ENCODE measurements at places on chromosomes 3 and 15.

DNA sequence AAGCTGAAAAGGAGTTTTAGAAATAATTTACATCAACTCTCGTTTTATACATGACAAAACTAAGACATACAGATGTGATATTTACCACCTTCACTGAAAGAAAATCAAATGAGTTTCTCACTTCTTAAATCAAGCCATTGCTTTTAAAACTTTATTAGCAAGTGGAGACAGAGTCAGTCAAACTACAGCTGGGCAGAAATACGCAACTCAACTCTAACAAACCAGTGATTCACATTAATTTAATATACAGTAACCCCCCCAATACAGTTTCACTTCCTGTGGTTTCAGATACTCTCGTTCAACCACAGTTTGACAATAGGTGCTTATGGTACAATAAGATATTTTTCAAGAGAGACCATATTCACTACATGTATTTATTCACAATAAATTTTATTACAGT lies 477.1 kb downstream of the MAGI1 start:
- no peak for DNase-seq

DNA sequence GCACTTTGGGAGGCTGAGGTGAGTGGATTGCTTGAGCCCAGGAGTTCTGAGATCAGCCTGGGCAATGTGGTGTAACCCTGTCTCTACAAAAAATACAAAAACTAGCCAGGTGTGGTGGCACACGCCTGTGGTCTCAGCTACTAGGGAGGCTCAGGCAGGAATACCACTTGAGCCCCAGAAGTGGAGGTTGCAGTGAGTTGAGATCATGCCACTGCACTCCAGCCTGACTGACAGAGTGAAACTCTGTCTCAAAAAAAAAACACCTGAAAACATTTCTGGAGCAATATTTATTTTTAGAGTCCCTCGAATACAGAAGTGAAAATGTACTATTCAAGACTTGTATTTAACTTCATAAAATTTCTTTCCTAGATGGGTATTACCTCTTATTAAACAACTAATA lies 4.6 kb downstream of the SPCS1 start:
- DNase-seq, result no peak

DNA sequence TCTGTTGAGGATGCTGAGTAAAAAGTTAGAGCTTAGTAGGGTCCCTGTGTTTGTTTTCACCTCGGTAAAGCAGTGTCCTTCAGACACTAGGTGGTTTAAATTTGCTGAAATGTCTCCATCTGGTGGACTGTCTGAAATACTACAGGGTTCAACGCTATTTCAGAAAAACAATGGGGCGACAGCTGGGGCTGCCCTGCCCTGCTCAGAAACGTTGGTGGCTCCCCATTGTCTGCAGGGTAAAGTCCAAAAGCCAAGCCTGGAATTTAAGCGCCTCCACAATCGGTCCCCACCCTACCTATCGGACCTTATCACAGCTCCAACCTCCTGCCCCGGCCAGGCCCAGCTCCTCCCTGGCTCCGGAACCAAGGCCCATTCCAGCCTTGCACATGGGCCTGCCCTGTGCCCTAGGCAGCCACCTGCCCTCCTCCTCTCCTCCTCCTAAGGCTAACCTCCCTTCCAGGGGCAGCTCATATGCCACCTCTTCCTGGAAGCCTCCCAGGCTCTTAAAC lies 4.3 kb upstream of the TSEN2 start:
- DNase-seq, result no peak

GRCh38 chr3:15681668-15682067 lies 80.1 kb downstream of the BTD start:
- no peak for DNase-seq

DNA sequence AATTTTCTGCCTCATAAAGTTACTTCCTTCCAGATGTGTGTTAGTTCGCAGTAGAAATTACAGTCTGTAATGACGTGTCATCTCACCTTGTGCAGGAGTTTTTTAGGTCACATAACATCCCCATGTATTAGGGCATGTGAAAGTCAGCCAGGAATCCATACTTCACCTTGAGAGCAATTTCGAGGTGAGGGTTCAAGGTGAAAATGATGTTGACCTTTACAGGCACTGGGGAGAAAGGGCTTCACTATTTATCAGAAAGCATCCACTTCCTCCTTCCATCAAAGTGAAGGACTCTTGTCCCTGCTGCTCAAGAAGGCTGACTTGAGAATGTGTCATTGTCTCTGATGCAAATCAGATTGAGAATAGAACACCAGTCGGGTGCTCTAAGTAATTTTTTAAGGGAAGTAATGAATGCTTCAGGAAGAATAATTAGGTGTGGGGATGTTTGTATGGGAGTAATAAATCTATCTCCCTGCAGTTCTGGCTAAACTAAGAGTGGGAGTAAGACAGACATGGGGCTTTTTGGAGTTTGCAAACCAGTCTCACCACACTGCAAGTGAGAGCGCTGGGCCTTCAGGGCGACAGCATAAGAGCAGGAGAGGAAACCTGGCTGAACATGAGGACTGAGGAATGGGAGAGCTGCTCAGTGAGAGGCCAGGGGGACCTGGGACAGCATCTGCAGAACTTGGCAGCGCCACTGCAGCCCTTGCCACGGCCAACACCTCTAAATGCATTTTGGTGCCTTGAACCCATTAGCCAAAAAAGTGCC lies 85.9 kb upstream of the IL12A start:
- DNase-seq, result no peak

DNA sequence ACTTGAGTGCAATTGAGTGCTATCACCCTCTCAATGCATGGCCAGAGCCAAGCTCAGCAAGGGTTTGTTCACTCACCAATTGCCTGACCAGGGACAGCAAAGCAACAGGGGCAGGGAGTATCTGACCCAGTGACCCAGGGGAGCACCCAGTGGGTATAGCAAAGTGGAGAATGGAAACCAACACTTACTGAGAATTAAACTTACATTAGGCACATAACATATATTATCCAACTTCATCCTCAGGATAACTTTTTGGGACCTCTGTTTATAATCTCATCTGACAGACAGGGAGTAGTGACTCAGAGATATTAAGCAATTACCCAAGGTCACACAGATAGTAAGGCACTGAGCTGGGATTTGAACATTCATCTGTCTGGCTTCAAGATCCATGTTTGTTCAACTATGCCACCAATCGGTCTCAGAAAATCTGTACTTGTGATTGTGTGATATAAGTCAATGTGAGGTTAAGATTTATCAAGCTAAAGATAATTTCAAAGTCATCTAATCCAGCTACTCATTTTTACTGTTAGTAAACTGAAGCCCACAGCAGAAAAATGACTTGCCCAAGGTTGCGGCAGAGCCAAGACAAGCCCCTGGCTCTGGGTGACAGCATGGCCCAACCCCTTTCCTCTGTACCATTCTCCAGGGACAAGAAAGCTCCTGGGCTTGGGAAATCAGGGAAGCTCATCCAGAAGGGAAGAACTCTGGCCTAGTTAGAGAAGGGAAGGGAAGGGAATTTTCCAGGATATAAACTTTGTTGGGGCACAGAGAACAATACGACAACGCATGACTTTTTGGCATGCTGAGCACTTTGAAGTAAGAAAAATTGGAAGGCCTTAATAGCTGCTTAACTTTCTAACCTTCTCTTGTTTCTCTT lies 138.0 kb upstream of the SMAD3 start:
- peak; percentile 31 for DNase-seq

DNA sequence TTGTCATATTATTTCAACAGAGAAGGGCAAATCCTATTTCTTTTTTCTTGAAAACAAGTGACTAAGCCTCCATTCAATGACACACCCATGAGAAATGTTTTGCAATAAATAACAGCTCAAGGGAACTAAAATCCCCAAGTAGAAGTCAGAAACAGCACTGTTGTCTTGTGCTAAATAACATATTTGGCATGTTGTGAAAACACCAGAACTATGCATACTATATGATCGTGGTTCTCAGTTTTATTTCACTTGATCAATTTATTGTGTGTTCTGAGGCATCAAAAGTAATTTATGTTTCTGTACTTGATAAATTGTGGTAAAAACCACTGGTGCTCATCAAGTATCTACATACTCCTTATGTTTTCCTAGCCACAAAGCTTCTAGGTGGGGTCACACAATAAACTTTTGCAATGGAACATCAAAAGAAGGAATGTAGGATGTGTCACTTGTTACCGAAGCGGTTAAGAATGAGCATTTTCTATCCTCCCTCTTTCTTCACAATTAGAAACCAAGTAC lies 691.7 kb upstream of the CBLB start:
- no peak for DNase-seq

GRCh38 chr3:102225407-102226132 lies 209.2 kb upstream of the ZPLD1 start:
- no peak for DNase-seq

- DNase-seq, result no peak
These were observed 23.4 kb downstream of the AMOTL2 start for GRCh38 chr3:134350861-134351311.

DNA sequence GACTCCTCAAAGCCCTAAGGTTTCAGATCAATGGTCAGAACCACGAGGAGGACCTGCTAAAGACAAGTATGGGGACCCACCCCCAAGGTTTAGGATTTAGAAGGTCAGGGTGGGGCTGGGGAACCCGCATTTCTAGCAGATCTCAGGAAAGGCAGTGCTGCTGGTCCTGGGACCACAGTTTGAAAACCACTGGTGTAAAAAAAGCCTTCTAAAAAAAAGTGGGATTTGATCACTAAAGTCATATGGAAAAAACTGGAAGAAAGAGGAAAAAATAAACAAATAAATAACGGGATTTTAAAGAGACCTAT lies 832 bp downstream of the SLC41A3 start:
- no peak for DNase-seq

DNA sequence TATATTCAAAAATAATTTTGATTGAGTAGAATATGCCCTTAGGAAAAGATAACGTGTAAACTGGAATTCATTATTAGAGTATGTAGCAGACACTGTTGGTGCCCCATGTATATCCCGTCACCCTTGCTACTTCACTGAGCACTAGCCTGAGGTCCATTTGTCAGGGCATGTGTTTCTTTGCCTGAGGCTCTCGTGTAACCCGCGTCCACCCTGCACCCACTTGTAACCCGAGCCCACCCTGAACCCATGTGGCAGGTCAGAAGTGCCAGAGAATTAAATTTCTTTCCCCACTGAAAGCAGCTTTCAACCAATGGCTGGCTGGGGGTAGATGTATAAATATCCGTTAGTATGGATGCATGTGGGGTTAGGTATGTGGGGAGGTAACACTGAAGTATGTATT lies 474.2 kb upstream of the ZNF385D start:
- no peak for DNase-seq

- DNase-seq, result no peak
These were observed 2.2 kb downstream of the HOMER2 start for GRCh38 chr15:82950295-82950694.

DNA sequence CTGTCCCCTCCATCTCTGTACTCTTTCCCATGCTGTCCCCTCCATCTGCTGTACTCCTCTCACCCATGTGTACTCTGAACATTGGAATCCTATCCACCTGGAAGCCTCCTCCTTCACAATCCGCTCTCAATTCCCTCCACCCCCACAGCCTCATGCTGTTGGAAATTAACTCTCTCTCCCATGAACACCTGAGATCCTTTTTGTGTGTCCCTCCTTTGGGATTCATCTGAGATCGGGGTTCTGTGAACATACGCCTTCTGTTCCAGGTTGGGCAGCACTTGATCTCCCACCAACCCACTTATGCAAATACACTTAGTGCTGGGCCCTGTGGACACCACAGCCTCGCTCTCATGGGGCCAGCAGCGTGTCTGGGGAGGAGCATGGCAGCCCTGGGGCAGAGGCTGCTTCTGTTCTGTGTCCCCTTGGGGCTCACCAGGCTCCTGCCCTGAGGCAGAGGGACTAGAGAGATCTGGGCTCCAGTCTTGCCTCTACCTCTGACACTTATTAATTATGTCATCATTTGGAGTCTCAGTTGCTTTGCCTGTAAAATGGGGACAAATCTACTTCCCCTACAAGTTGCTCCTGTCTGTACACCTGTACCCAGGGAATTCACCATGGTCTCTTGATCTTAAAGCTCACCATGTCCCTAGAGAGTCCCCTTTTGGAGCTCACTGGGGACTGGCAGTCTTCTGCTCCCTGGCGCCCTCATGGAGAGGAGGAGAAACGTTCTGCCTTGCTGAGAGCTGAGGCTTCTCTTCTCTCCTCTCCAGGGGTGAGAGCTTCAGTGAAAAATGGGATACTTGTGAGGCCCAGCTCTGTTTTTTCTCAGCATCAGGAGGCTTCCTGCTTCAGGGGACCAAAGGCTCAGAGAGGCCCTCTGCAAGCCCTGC lies 42.7 kb downstream of the ITGA11 start:
- peak; percentile 4 for DNase-seq

GRCh38 chr3:36679384-36680200 lies 84.8 kb downstream of the DCLK3 start:
- no peak for DNase-seq

DNA sequence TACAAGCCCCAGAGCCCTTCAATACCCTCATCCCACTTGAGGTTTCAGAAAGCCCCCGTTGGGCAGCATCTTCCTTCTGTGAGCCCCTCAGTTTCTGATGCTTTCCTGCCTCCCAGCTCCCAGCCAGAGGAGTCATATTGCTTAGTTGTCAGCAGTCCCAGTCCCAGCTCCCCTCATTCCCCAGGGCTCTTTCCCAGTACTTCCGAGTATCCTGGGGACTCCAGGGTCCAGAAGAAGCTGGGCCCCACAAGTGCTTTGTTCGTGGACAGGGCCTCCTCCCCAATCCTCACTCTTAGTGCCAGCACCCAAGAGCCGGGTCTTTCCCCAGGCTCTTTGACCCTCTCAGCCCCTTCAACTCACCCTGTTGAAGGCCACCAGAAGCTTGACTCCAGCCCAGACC lies 43.9 kb downstream of the CDAN1 start:
- DNase-seq, result no peak

GRCh38 chr3:115275896-115276295 lies 128.8 kb upstream of the ZBTB20 start:
- no peak for DNase-seq

DNA sequence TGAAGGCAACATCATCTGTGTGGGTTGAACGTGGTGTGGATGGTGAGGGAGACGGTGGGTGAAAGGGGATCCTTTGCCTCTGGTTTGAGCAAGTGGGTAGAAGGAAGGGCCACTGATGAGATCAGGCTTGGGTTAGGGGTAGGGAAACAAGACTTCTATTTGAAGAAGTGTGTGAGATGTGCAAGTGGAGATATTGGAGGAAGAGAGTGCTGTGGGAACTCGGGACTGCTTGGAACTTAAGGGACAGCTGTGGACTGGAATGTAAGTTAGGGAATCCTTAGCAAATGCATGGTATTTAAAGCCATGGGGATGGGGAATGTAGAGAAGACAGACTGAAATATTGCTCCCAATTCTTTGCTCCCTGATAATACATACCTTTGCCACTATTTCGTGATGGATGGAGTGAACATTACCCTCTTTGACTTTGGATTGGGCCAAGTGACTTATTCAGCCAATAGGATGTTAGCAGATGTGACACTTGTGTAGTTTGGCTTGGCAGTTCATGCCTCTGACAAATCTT lies 30.2 kb upstream of the AMOTL2 start:
- DNase-seq, result no peak

GRCh38 chr3:150158943-150159625 lies 188.4 kb upstream of the PFN2 start:
- peak; percentile 21 for DNase-seq

All from adrenal gland (tissue), 19 donors.